ENCODE measurements at places on chromosomes 6 and 20. TPM values are rescaled to one million over a fixed set of nuclear protein-coding genes. Genes with fewer than 3 reads are reported as not detected.

The COL9A1 gene
- total RNA-seq: not detected

The BTN1A1 gene
- not detected for total RNA-seq

The VSX1 gene
- not detected for total RNA-seq

The SALL4 gene
- 0.14 TPM for total RNA-seq

The MUCL3 gene
- total RNA-seq: not detected

The GLP1R gene
- not detected for total RNA-seq

The CCN6 gene
- not detected for total RNA-seq

The HACE1 gene
- total RNA-seq: 19.8 TPM

The MOG gene
- total RNA-seq: not detected

The HLA-DMA gene
- total RNA-seq: 1.2 TPM

The ZNF341 gene
- 2.4 TPM for total RNA-seq

The EPPIN gene
- not detected for total RNA-seq

The KCNB1 gene
- under 0.01 TPM for total RNA-seq

The SNAP25 gene
- not detected for total RNA-seq

The MAFB gene
- total RNA-seq: 3.4 TPM

The MCCD1 gene
- total RNA-seq: not detected

The DZANK1 gene
- 0.70 TPM for total RNA-seq

The C4B gene
- 1.2 TPM for total RNA-seq

Data from dermis blood vessel endothelial cell (primary cell).